Right lung (tissue), 10 donors: ENCODE measurements at places on chromosomes 2 and 18. TPM values are rescaled to one million over a fixed set of nuclear protein-coding genes. Genes with fewer than 3 reads are reported as not detected.

Gene KRTCAP3
- 12.1 TPM for polyA plus RNA-seq

Gene CYP27A1
- 30.8 TPM for polyA plus RNA-seq

Gene HNMT
- 99.7 TPM for polyA plus RNA-seq

- no peak for DNase-seq
These were observed 274.7 kb downstream of the RND3 start for GRCh38 chr2:150212722-150213171.

DNA sequence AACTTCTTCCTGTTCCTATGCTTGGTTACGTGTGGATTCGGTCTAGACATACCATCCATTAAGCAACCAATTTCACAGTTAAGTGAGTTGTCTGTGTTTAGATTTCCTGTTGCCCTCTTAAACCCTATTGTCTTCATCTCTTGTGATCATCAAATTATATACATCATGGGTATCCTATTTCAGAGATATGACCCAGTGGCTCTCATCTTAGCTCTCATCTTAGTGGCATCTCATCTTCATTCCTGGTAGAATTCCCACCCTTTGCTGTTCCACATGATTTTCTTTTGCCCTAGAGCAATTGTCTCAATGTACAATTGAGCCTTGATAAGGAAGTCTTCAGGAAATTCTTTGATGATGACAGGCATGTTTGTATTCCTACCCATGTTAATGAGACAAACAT, 29.4 kb upstream of the FN1 start:
- DNase-seq: no peak

GRCh38 chr2:20299113-20299512, 51.5 kb downstream of the PUM2 start:
- DNase-seq: no peak

GRCh38 chr2:189876271-189876670, 92.0 kb downstream of the PMS1 start:
- no peak for DNase-seq

- DNase-seq: no peak
These were observed 237.3 kb upstream of the KLHL14 start for GRCh38 chr18:33010149-33010548.

DNA sequence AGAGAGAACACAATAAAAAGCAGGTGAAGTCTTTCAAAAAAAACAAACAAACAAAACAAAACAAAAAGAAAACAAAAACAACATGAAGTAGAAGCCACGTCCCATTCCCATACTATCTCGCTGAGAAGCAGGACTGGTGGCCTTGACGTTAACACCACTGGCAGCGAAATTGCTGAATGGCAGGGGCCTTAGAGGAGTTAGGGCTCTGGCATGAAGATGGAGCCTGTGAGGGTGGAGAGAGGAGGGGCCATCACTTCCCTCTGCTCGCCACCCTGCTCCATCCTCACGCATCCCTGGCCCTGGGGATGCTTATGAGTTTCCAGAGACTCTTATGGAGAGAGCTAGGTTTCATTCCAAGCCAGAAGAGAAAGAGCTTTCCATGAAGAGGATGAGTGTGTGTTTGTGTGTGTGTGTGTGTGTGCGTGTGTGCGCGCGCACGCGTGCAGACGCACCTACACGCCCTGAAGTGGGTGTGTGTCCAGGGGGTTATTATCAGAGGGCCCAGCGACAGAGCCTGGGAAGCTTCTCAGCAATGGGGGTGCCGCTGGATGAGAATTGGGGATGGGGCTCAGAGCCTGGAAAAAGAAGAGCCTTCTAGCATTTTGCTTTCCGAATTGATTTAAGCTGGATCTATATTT, 20.4 kb upstream of the IMPA2 start:
- no peak for DNase-seq

- no peak for DNase-seq
These were observed 40.2 kb downstream of the EFR3B start for GRCh38 chr2:25082002-25082622.

- no peak for DNase-seq
These were observed 430.0 kb downstream of the ZNF516 start for GRCh38 chr18:76064998-76065397.
